ENCODE measurements at places on chromosomes 4 and X. TPM values are rescaled to one million over a fixed set of nuclear protein-coding genes. Genes with fewer than 3 reads are reported as not detected.

The ATP2B3 gene
- total RNA-seq: under 0.01 TPM

The F8A1 gene
- total RNA-seq: 1.1 TPM

The ADH7 gene
- not detected for total RNA-seq

The FAM193A gene
- 6.8 TPM for total RNA-seq

The SYP gene
- total RNA-seq: not detected

The LNX1 gene
- 0.36 TPM for total RNA-seq
